ENCODE measurements at places on chromosomes 3 and 15. TPM values are rescaled to one million over a fixed set of nuclear protein-coding genes. Genes with fewer than 3 reads are reported as not detected.
A peak's percentile ranks its signal among the peaks of the same experiment; 100 is the strongest.

GRCh38 chr3:15367059-15367458 is 34.7 kb upstream of the SH3BP5 start:
- no peak overlapping the region for H3K4me3 ChIP-seq
- H3K27ac ChIP-seq, result no peak overlapping the region
- no peaks in the 10 kb centered on the region for H3K4me1 ChIP-seq
- H3K36me3 ChIP-seq, result no peaks in the 10 kb centered on the region
- no peaks in the 10 kb centered on the region for H3K27me3 ChIP-seq

DNA sequence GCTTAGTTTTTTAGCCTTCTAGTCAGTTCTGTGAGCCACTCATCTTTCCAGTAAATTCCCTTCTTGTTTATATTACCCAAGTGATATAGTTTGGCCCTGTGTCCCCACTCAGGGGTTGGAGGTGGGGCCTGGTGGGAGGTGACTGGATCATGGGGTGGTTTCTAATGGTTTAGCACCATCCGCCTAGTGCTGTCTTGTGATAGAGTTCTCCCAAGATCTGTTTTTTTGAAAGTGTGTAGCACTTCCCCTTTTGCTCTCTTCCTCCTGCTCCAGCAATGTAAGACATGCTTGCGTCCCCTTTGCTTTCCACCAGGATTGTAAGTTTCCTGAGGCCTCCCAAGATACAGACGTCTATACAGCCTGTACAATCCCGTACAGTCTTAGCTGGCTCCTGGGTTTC is 53.7 kb upstream of the INO80 start:
- H3K4me3 ChIP-seq, result no peak overlapping the region
- no peaks in the 10 kb centered on the region for H3K27me3 ChIP-seq
- DNase-seq, result no peak

GRCh38 chr3:31729573-31729972 is 196.8 kb downstream of the STT3B start:
- H3K36me3 ChIP-seq, result no peaks in the 10 kb centered on the region
- no peak overlapping the region for H3K4me3 ChIP-seq
- H3K27me3 ChIP-seq, result no peaks in the 10 kb centered on the region

DNA sequence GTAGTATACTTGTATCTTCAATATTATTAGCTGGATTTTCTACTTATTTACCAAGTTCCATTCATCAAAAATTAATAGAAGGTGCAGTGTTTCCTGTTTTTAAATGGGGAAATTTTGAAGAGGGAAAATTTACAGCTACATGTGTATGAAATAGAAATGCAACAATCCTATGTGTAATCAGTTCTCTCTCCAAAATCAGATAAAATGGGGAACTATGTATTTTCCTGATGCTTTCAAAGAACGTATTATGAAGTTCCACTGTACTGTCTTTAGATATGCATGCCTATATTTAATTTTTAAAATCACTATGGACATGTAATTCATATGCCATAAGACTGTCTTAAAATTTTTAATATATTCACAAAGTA is 43.4 kb downstream of the DCUN1D1 start:
- no peaks in the 10 kb centered on the region for H3K27me3 ChIP-seq
- H3K36me3 ChIP-seq, result no peaks in the 10 kb centered on the region
- no peak overlapping the region for H3K27ac ChIP-seq
- no peak for DNase-seq
- no peak overlapping the region for H3K4me3 ChIP-seq
- H3K4me1 ChIP-seq, result no peaks in the 10 kb centered on the region

DNA sequence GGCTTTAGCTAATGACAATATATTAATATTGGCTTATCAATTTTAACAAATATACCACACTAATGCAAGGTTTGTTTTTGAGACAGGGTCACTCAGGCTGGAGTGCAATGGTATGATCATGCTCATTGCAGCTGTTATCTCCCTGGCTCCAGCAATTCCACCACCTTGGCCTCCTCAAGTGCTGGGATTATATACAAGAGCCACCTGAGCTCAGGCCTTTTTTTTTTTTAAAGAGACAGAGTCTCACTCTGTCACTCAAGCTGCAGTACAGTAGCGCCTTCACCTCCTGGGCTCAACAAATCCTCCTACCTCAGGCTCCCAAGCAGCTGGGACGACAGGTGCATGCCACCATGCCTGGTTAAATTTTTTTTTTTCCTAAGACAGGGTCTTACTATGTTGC is 11.7 kb downstream of the DLG1 start:
- no peak overlapping the region for H3K27ac ChIP-seq
- peaks cover 8% of the 10 kb centered on the region for H3K4me1 ChIP-seq
- no peaks in the 10 kb centered on the region for H3K36me3 ChIP-seq
- no peak for DNase-seq
- H3K4me3 ChIP-seq, result no peak overlapping the region

DNA sequence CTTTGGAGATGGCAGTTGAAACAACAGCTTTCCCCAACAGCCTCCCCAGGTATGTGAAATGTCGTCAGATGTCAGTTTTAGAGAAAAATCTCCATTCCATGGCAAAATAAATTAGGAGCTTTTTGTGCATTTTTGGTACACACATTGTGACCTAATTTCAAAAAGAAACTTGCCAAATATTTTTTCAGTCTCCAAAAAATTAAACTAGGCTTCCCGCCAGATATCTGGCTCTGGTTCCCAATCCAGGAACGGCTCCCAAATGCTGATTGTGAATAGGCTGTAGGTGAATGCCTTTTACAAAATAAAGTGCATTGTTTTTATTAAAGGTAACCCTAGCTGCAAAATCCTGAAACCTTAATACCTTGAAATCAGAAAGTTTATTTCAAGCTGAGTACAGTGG is 10.9 kb downstream of the KCNAB1 start:
- H3K27ac ChIP-seq, result no peak overlapping the region
- no peak for DNase-seq
- H3K36me3 ChIP-seq, result no peaks in the 10 kb centered on the region

- no peak for DNase-seq
- no peak overlapping the region for H3K27ac ChIP-seq
- no peak overlapping the region for H3K4me3 ChIP-seq
- no peaks in the 10 kb centered on the region for H3K27me3 ChIP-seq
Observed at GRCh38 chr3:60514085-60514649, 737.1 kb downstream of the FHIT start.

- no peak for DNase-seq
- no peaks in the 10 kb centered on the region for H3K4me1 ChIP-seq
- no peak overlapping the region for H3K4me3 ChIP-seq
- no peaks in the 10 kb centered on the region for H3K27me3 ChIP-seq
Observed at GRCh38 chr15:62382046-62382445, 217.0 kb upstream of the C2CD4B start.

GRCh38 chr3:61820306-61820992 is 259.1 kb downstream of the PTPRG start:
- no peaks in the 10 kb centered on the region for H3K4me1 ChIP-seq
- no peaks in the 10 kb centered on the region for H3K36me3 ChIP-seq
- no peaks in the 10 kb centered on the region for H3K27me3 ChIP-seq

- DNase-seq, result no peak
- no peaks in the 10 kb centered on the region for H3K36me3 ChIP-seq
- H3K27ac ChIP-seq, result no peak overlapping the region
- H3K4me1 ChIP-seq, result no peaks in the 10 kb centered on the region
- H3K4me3 ChIP-seq, result no peak overlapping the region
Observed at GRCh38 chr3:109874896-109875708, 537.8 kb upstream of the DPPA4 start.

DNA sequence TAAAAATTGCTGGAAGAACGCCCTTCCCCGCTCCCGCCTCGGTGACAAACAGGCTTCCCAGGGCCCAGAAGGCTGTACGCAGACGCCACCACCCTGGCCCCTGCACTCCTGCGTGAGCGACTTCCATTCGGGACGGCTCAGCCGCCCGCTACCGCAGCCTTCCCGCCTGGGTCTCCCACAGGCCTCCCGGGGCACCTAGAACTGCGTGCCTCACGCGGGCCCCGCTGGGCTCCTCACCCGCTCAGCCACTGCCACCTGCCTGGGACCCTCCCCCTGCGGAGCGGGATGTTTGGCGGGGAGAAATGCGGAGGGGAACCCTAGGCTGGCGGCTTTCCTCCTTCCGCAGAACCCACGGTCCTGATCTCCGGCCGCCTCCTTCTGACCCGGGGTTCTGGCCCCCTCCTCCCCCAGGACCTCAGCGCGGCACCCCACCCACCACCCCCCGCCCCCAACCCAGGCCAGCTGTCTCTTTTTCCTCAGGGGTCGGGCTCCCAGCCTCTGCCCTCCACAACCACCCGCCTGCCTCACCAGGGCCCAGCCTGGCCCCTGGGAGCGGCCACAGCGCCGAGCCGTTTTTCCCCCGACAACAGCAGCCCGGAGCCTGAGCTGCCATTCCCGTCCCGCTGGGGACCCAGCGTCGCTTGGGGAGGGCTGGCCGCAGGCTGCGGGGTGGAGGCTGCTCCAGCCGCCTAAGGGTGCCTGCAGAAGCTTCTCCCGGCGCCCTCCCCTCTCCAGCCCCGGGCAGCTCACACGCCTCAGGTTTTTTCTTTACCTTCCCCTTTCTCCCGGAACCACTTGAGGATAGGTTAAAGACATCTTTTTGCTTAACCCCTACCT is 27.6 kb upstream of the RAB7A start:
- H3K36me3 ChIP-seq, result no peaks in the 10 kb centered on the region
- DNase-seq, result peak; percentile 45
- H3K4me1 ChIP-seq, result no peaks in the 10 kb centered on the region
- peak overlapping the region; percentile 71 for H3K27ac ChIP-seq

GRCh38 chr15:79394231-79394630 is 37.9 kb upstream of the MINAR1 start:
- no peak overlapping the region for H3K4me3 ChIP-seq
- no peaks in the 10 kb centered on the region for H3K27me3 ChIP-seq
- H3K4me1 ChIP-seq, result no peaks in the 10 kb centered on the region

DNA sequence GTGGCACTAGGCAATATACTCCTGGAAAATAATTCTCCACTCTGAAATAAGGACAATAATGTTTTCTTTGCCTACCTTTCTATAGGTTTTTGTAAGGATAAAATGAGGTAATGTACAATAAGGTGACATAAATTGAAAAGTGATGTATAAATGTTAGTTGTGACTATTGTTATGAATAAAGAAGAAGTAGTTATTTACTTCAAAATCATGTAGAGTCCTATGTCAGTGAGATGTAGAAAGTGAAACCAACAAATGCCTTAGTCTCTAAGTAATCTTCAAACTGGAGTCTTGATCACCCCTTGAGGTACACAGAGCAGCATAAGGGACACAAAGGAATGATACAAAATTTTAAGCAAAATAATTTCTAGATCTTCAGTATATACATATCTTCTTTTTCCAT is 60.3 kb upstream of the TP63 start:
- DNase-seq, result no peak
- no peaks in the 10 kb centered on the region for H3K4me1 ChIP-seq
- no peaks in the 10 kb centered on the region for H3K27me3 ChIP-seq
- H3K36me3 ChIP-seq, result no peaks in the 10 kb centered on the region
- H3K27ac ChIP-seq, result no peak overlapping the region
- no peak overlapping the region for H3K4me3 ChIP-seq

- no peak overlapping the region for H3K4me3 ChIP-seq
- no peaks in the 10 kb centered on the region for H3K4me1 ChIP-seq
- no peak for DNase-seq
- no peaks in the 10 kb centered on the region for H3K36me3 ChIP-seq
Observed at GRCh38 chr3:42256135-42256819, 9.7 kb downstream of the CCK start.

DNA sequence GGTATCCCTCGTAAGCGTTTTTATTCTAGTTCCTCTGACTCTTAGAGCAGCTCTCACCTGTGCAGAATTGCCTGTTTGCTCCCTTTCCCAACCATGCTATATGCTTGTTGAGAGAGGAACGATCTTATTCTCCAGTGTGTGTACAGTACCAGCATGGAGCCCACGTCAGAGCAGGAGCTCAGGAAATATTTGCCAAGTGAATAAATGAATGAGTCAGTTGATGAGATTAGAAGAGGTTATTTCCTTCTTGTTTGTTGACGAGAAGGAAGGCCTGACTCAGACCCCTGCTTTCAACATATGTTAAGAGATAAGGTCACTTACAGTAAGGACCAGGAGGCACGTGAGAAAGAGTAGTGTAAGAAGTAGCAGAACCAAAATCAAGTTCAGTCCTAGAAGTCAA is 106.3 kb upstream of the ABHD17C start:
- no peak for DNase-seq
- H3K4me3 ChIP-seq, result no peak overlapping the region
- H3K36me3 ChIP-seq, result no peaks in the 10 kb centered on the region
- no peak overlapping the region for H3K27ac ChIP-seq
- no peaks in the 10 kb centered on the region for H3K4me1 ChIP-seq

DNA sequence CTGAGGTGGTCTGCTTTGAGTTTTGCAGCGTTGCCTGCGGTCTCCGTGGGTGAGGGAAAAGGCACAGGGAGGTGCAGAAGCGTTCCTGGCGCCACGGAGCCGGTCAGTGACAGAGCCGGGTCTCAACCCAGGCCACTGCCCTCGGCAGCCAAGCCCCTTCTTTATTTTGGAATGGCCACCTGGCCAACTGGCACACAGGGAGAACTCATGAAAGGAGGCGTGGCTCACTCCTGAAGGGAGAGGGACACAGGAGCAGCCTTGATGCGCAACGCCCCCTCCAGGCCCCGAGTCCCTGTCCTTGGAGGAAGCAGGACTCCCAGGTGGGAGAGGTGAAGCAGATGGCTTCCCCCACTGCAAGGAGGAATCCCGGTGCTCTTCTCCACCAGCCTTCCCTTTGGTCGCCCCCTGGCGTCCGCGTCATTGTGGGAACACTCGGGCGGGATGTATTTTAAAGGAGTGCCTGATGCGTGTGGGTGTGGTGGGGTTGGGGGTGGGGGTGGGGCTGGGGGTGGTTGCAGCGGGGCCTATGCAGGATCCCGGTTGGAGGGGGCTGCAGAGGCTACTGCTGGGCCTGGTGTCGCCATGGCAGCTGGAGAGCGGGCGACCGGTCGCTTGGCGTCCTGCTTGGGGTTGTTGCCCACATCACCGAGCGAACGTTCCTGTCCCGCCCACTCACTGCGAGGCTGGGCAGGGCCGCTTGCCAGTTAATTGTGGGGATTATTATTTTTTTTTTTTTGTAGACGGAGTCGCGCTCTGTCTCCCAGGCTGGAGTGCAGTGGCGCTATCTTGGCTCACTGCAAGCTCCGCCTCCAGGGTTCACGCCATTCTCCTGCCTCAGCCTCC is 32.6 kb downstream of the APBA2 start:
- H3K4me3 ChIP-seq, result no peak overlapping the region
- no peaks in the 10 kb centered on the region for H3K36me3 ChIP-seq
- H3K27me3 ChIP-seq, result no peaks in the 10 kb centered on the region
- peak; percentile 60 for DNase-seq
- H3K27ac ChIP-seq, result no peak overlapping the region
- no peaks in the 10 kb centered on the region for H3K4me1 ChIP-seq

GRCh38 chr3:112774293-112774926 is 72.3 kb downstream of the CD200R1L start:
- no peaks in the 10 kb centered on the region for H3K36me3 ChIP-seq
- DNase-seq, result no peak
- no peaks in the 10 kb centered on the region for H3K27me3 ChIP-seq
- H3K4me1 ChIP-seq, result peaks cover 3% of the 10 kb centered on the region
- no peak overlapping the region for H3K4me3 ChIP-seq

PDZRN3 gene
- 20.0 TPM for total RNA-seq

KBTBD13 gene
- not detected for total RNA-seq

THOC7 gene
- 46.7 TPM for total RNA-seq

NEK10 gene
- 1.5 TPM for total RNA-seq

CLDN18 gene
- total RNA-seq, result 66.8 TPM

MASP1 gene
- 0.42 TPM for total RNA-seq

GJD2 gene
- not detected for total RNA-seq

ALDH1L1 gene
- 0.90 TPM for total RNA-seq

CERS3 gene
- not detected for total RNA-seq
